Activated B cell treated with CpG ODN at 0.5 μM for 24 hours (primary cell): ENCODE measurements at places on chromosomes 7 and 10. TPM values are rescaled to one million over a fixed set of nuclear protein-coding genes. Genes with fewer than 3 reads are reported as not detected.

GRCh38 chr10:55374060-55374459 is 573.0 kb upstream of the PCDH15 start:
- no peak for DNase-seq

GRCh38 chr7:105756367-105756766 is 120.0 kb downstream of the ATXN7L1 start:
- DNase-seq = no peak

PDE1C gene
- not detected in 2 replicates for total RNA-seq

GHRHR gene
- total RNA-seq = not detected in 2 replicates

- DNase-seq = no peak
Measured at GRCh38 chr7:16071246-16071857, 350.0 kb downstream of the CRPPA start.

DNA sequence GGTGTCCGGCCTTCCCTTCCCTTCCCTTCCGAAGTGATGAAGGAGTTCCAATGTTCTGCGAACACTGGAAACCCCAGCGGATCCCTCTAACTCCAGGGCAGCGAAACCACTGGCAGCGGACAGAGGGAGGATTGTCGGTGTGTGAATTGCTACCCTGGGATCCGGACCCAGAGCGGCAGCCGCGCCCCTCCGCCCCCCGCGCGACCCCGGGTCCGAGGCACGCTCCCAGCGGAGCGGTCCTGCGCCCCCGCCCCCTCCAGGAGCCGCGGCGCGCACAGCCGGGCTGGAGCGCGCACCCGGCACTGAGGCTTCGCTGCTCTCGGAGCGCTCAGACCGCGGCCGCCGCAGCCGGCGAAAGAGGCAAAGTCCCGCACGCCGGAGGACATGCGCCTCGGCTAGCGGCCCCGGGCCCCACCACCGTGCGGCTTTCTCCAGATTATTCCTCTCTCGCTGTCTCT is at the start of gene PTPRZ1:
Gene PTPRZ1 (plus strand): TSS at position 331 of the 458 bp plus-strand sequence. CDS start 339 bp downstream, outside the sequence.
- no peak for DNase-seq

DNA sequence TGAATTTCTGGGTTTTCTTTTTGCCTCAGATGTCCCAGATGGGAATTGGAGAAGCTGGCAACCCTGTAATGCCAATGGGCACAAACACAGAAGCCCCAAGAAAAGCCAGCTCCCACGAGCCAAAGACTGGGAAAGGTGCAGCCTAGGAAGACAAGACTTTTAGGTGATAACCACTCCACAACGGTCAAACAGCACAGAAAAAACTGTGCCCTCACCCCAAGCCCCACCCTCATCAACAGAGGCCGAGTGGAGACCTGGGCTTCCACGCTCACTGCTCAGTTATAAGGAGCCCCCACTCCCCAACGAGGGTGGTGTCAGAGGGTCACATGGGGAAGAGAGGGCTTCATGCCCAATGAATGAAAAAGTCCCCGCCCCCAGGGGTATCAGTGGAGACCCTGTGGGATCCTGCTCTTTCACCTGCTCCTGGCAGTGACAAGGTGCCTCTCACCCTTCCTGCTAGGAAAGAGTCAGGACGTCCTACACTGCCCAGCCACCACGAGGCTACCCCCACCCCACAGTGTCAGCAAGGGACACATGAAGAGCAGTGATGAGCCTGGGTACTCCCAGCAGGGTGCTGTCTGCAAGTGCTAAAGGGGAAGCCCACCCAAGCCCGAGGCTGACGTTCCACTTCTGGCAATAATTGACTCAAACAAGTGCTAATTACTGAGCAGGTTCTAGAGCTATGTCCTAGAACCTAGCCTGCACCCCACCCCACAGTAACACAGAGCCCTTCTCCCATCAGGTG is 8.3 kb downstream of the TMEM273 start:
- no peak for DNase-seq

DNA sequence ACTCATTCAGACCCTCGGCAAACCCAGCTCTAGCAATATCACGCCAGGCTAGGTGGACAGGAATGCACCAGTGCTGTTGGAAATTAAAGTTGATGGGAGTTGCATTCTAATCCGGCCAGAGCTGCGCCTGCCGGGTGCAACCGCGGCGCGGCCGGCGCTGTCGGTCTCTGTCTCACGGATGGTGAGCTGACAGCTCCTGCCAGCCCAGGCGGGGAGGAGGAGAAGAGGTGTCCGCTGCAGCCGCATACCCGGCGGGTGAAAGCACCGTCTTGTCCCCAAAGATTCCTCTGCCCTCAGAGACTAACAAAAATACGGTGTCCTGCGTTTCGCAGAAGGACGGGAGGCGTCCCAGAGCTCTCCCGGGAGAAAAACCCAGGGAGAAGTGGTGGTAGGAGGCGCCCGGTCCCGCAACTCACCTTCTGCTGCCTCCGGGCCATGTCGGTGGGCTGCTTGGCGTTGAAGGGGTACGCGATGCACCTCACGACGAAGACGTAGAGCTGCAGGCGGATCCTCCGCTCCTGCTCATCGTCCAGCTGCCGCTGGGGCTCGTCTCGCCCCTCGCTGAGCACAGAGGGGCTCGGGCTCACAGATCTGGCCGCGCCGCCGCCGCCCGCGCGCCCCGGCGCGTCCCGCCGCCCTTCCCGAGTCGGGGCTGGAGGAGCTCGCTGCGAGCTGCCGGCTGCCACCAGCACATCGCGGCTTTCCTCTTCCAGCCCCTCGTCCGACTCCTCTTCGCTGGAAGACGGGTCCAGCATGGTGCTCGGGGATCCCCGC is 490 bp downstream of the CADPS2 start:
- no peak for DNase-seq

MPP7 gene
- total RNA-seq = 6.2 and 8.3 TPM in 2 replicates

HOGA1 gene
- total RNA-seq = not detected in 2 replicates

GRCh38 chr10:64219271-64220025 is 698.2 kb downstream of the REEP3 start:
- DNase-seq = no peak

- DNase-seq = no peak
Measured at GRCh38 chr10:118595598-118596425, at the start of gene PRLHR. Gene PRLHR, minus strand, starts transcription at chr10:118595648. Its CDS starts 404 bp downstream, at chr10:118595244.

ANKRD61 gene
- total RNA-seq = not detected in 2 replicates

- no peak for DNase-seq
Measured at GRCh38 chr10:130438861-130439260, 302.7 kb downstream of the GLRX3 start.

GRCh38 chr10:132470410-132471124 is 67.0 kb upstream of the INPP5A start:
- DNase-seq = no peak

DNA sequence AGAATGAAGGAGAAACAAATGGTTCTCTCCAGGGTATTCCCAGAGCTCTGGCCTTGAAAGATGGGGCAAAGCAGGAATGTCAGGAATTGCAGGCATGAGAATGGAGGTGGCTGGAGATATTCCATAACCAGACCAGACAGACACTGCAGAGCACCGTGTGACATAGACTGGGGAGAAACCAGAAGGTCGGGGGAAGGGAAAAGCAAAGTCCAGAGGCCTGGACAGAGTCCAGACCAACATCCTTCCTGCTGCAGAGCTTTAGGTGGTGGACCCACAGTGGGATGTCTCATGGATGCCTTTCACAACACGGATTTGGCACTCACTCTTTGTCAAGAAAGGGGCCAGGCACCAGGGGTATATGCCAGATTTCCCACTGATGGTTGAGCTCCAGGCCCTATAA is 177.2 kb upstream of the INHBA start:
- DNase-seq = no peak

MNX1 gene
- total RNA-seq = not detected in 2 replicates

THSD7A gene
- not detected in 2 replicates for total RNA-seq

GRCh38 chr7:76507723-76508406 is 2.5 kb upstream of the UPK3B start:
- DNase-seq = no peak

- DNase-seq = no peak
Measured at GRCh38 chr10:10520491-10521385, 496.9 kb upstream of the CELF2 start.

TMEM196 gene
- not detected in 2 replicates for total RNA-seq

DNA sequence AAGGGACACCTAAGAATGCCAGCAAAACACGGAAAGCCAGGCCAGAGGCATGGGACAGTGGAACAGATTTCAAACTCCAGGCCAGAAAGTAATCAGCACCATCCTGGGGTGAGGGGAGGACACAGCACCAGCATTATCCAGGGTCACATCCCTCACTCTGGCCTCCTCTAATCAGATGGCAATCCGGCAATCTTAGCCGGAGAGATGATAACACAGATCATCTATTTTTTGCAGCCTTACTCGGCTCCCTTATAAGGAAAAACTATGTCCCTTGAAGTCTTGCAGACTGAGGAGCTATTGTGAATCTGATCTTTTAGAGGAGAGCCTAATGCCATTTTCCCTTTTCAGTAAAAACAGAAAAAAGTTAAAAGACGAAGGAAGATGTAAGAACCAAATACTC is 16.5 kb downstream of the TRIL start:
- no peak for DNase-seq

- no peak for DNase-seq
Measured at GRCh38 chr10:15254808-15255648, 86.5 kb upstream of the NMT2 start.

- DNase-seq = no peak
Measured at GRCh38 chr10:3009341-3009740, 58.0 kb upstream of the PFKP start.

DNA sequence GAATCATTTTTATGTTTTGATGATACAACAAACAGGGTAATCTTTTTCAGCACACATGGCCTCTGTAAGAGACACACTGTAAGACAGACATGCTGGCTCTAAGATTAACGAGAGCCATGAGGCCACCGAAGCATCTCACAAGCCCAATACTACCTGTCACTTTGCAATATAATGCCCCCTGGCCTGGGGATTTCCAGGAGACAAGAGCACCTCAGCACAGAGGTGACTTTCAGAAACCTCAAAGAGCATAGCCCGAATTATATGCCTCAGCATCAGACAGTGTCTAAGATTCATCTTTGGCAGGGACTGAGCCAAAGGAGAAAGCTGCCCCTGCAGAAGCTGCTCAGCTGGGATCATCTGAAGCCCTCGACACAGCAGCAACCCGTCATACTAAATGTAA is 44.2 kb upstream of the TMEM213 start:
- DNase-seq = no peak

GRCh38 chr7:142882338-142882678 is 3.2 kb downstream of the TRPV6 start:
- DNase-seq = no peak

MYO1G gene
- 143 and 154 TPM in 2 replicates for total RNA-seq
